ENCODE measurements at places on chromosomes 5 and 9.

GRCh38 chr9:137411645-137412380, 11.1 kb downstream of the EXD3 start:
- DNase-seq, result no peak

- DNase-seq, result no peak
Observed at GRCh38 chr9:31808766-31809165, 575.7 kb upstream of the ACO1 start.

DNA sequence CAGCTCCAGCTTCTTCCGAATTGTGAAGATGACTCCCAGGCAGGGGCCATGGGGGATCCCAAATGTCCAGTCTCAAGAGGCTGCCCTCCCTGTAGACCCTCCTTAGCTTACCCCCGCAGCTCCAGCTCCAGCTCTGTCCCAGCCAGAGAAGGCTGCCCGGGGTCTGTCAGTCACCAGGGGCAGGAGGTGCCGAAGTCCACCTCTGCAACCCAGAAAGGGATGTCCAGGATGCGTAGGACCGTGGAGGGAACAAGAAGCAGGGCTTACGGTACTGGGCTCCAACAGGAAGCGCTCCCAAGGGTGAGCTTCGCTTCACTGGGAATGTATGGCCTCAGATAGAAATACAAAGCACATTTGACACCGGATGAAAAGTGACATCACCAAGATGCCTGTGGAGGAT, 6.0 kb downstream of the IPPK start:
- DNase-seq, result no peak

DNA sequence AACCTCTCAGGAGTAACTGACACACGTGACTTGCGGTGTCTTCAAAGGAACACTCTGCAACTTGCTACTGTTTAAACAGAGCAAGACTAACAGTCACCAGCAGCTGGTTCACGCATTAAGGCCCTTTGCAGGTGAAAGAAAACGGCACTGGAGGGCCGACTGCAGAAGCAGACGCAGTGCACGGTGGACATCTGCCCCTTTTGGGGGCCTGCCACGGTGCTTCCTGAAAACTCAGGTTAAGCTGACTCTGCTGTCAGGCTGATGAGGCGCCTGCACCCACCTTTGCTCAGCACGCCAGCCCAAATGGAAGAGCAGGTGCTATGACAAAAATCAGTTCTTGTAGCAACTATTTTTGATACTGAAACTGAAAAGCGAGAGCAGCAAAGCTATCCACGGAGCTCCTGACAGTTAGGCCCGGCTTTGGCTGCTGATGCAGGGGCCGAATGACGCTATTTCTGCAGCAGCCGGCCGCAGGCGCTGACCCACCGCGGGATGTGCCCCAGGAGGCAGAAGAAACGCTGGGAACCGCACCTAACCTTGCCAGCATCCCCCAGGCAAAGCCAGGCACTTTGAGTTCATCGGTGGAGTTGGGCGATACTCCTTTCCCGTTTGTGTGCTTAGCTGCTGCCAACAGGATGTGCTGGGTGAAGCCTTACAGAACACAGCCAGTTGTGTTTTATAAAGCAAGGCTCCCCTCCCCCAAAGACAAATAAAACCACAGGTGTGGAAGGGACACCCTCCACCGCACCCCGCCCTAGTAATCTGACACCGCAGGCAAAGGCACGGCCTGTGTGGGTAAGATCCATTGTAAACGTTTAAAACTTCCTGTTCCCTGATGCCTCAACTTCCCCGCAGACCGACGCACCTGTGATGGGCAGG, 21.1 kb upstream of the TERT start:
- peak; percentile 100 for DNase-seq

DNA sequence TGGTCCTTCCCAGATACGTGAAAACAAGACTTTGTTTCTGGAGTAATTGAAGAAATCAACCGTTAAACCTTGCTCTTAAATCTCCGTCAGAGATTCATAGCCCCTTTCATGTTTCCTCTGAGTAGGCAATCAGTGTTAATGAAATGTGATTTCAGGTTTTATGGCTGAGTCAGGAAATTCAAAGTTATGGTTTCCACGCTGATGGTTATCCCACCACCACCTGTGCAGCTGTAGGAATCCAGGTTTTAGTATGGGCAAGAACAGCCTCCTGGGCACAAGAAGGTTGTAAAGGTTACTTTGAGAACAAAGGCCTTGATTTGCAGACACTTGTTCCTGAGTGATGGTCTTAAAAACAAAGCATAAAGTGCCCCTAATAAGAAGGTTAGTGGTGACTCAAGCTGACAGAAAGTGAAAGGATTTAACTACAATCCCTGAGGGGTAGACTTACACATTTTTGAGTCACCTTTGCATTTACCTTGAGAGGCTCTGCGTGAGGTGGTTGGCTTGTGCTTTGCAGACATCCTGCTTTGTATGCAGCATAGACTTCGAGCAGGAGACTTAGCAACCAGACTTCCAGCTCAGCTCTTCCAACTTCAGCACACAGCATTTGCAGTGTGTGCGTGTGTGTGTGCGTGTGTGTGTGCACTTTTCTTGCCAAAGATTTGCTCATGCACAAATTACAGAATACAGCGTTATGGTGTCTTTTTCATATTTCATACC, 159.6 kb downstream of the TLE4 start:
- DNase-seq, result no peak

DNA sequence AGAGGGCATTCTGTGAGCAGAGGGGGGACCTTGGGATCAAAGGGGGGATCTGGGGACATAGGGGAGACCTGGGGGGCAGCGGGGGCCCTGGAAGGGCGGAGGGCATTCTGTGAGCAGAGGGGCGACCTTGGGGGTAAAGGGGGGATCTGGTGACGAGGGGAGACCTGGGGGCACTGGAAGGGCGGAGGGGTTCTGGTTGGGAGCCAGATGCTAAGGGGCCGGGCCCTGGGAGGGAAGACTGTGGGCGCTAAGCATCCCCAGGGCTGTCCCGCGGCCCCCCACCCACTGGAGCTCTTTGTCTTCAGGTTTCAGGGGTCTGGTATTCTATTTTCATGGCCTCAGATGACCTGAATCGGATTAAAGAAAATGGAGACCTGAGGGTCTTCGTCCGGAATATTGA, 748 bp downstream of the LCN9 start:
- DNase-seq, result no peak

GRCh38 chr9:96078897-96079490, 203.5 kb downstream of the ERCC6L2 start:
- no peak for DNase-seq

DNA sequence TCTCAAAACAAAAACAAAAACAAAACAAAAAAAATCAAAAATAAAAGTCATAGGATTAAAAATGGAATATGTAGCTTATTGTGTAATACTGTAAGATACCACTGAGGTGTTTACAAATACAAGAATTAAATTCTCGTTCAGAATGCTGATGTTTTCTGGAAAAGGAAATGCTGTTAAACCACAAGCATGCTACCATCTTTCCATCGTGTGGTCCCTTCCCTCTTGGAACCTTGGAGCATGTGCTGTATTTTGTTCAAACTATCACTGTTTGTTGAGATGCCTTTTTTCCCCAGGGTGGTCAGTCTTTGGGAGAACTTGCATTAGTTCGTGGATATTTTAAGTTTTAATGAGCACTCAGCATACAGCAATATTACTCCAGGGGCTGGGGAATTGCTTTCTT, 39.7 kb downstream of the SUB1 start:
- DNase-seq, result no peak

- no peak for DNase-seq
Observed at GRCh38 chr5:171419688-171420430, 412 bp downstream of the FGF18 start.

- no peak for DNase-seq
Observed at GRCh38 chr5:141816598-141817399, 61.4 kb downstream of the PCDH1 start.

DNA sequence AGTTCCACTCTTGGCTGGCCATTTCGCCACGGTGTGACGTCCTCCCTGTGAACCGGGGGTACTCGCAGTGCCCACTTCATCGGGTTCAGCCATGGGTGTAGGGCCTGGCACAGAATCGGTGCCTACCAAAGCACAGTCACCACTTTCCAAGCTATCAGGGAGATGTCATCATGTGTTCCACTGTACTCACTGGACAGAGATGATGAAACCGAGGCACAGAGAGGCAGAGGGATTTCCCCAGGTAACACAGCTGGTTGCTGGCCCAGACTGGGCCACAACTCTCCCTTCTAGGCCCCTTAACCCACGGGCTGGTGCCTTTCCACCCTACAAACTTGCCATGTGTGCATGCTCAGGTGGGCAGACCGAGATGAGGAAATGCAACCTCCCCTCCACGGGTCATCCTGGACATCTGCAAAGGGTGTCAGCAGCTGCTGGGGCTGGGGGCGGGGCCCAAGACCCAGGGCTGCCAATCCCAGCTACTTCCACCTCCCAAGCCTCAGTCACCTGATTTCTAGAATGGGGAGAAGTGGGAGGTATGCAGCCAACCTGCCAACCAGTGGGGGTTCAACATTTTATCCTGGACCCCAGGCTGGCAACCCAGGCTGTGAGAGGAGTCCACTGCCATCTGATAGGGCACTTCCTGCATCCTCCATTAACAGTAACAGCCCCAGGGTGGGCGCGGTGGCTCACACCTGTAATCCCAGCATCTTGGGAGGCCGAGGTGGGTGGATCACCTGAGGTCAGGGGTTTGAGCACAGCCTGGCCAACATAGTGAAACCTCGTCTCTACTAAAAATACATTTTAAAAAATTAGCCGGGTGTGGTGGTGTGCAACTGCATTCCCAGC, 893 bp upstream of the SH2D3C start:
- no peak for DNase-seq

DNA sequence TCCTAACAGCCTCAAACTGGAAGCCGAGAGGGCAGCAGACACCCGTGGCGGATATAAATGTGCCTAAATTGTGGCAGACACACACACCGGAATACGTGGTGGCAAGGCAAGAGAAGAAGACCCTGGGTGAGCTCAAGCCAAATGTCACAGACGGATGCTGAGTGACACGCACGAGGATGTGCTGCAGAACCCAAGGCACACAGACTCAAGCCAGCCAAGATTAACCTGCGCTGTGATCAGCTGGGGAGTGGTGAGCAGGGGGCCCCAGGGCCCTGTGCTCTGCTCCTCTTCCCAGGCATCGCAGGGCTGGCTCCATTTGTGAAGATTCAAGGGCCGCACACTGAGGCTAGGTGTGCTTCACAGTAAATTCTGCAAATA, 16.4 kb downstream of the SEMA4D start:
- DNase-seq, result no peak

DNA sequence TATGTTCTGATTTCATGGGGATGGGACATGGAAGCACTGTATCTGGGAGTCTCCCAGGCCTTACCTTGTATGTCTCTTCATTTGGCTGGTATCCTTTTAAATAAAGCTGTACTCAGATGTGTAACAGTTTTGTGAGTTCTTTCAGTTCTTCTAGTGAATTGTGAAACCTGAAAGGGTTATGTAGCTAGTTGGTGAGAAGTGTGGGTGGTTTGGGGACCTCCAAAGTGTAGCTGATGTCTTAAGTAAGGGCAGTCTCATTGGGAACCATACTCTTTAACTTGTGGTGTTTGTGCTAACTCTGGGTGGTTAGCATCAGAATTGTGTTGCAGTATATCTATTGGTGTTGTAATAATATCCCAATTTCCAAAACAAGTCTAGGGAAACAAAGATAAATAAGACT, 166.9 kb upstream of the CCNH start:
- no peak for DNase-seq

- no peak for DNase-seq
Observed at GRCh38 chr5:95720094-95720786, 10.9 kb upstream of the RHOBTB3 start.

GRCh38 chr9:85137696-85138095, 468.2 kb downstream of the NTRK2 start:
- DNase-seq, result no peak

DNA sequence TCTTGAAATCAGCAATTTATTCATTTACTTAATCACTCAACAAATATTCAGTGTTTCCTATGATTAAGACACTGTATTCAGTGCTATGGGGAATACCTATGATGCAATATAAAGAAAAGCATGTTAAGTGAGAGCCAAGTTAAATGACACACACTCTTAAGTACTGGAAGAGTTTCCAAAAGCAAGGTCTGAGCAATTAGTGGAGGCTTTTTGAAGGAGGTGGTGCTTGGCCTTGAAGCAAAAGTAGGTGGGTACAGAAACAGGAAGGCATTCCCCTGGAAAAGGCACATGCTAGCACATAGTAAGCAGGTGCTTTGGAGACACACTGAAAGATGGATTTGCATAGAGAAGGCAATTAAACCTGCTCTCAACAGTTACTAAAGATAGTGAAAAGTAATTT, 4.0 kb downstream of the TSLP start:
- no peak for DNase-seq

DNA sequence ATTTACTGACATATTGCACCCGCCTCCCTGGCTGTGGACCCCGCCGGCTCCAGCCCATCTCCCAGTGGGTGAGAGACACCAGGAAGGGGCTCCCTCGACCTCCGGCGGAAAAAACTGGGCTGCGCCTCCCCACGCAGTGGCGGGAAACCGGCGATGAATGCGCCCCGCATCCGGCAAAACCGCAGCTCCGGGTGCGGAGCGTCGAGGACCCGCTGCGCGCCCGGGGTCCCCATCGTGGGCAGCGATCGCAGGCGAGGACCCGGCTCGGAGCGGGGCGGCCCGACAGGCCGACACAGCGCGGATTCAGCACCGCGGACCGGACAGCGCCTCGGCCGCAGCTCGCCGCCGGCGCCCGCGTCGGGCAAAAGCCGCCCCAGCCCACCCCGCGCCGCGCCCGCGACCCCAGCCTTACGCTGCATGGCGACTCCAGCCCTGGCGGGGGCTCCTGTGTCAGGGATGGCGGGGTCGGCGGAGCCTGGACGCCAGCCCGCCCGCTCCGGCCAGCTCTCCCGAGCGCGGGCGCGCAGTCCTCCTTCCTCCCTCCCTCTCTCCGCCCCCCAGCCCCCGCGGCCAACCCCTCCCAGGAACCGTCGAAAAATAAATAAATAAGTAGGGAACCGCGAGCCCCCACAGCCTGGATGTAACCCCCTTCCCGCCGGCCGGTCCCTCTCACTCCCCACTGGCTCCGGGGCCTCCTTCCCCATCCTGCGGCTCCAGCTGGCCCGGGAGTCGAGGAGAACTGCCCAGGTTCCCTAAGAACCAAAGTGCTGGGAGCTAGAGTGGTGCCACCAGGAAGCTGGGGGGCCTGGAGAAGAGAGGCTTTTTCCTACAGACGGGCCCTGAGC, 3.1 kb downstream of the LHX3 start:
- DNase-seq, result no peak

GRCh38 chr9:112489876-112490666, 3.4 kb downstream of the KIAA1958 start:
- peak; percentile 4 for DNase-seq
